ENCODE measurements at places on chromosomes 12 and 14.
A peak's percentile ranks its signal among the peaks of the same experiment; 100 is the strongest.

DNA sequence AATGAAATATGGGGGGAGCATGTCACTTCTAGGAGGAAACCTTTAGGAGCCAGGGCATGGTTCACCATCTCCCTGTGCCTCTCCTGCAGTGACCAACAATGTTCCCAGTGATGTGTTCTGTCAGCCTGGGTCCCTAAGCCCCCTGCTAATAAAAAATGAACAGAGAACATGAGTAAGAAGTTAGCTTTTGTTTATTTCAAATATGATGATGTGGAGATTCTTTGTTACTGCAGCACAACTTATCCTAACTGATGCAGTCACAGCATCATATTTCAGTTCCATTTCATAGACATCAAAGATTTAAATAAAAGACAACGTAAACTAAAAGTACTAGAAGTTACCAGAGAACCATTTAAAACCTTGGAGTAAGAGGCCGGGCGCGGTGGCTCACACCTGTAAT is 43.9 kb downstream of the SERPINA3 start:
- no peak for DNase-seq

GRCh38 chr12:87201598-87201997 is 827.6 kb downstream of the C12orf50 start:
- peak; percentile 43 for DNase-seq

DNA sequence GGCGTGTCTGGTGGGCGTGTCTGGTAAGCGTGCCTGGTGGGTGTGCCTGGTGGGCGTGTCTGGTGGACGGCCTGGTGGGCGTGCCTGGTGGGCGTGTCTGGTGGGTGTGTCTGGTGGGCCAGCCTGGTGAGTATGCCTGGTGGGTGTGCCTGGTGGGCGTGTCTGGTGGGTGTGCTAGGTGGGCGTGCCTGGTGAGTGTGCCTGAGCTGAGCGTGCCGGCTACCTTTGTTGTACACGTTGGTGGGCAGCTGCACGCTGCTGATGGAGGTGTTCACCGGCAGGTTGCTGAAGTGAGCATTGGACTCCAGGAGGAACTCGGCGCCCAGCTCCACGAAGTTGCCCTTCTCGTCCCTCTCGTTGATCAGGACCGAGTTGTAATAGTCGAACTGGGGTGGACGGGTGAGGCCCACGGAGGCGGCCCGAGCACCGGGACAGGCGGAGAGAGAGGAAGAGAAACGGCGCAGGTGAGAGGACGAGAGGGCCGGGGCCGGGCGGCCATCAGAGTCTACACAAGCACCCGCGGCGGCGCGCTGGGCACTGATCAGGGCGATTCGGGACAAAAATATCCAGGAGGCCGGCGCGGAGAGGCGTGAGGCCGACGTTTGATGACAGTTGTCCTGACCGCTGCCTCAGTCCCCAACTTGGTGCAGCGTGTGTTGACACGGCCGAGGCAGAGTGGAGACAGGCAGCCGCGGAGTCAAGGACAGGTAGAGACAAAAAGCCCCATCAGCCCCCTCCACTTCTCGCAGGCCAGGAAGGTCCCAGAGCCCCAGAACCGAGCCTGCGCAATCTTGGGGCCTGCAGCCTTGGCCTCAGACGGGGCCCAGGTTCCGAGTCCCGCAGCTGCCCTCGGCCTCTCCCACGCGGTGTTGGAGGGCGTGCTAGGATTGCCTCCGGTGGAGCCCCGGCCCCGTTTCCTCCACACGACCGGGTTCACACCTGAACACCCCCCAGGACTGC is 10.5 kb downstream of the CACNA2D4 start:
- peak; percentile 8 for DNase-seq

DNA sequence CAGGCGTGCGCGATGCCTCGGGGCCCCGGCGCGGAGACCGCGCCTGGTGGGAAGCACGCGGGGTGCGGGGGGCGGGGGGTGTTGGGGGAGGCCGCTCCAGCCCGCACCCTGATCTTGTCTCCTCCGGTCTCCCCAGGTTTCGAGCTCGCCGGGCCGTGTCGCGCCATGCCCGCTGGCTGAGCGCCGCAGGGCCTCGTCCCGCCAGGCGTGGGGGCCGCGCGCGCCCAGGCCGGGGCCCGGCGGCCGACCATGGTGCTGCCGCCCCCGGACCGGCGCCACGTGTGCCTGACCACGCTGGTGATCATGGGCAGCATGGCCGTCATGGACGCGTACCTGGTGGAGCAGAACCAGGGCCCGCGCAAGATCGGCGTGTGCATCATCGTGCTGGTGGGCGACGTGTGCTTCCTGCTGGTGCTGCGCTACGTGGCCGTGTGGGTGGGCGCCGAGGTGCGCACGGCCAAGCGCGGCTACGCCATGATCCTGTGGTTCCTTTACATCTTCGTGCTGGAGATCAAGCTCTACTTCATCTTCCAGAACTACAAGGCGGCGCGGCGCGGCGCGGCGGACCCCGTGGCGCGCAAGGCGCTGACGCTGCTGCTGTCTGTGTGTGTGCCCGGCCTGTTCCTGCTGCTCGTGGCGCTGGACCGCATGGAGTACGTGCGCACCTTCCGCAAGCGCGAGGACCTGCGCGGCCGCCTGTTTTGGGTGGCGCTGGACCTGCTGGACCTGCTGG is 2.4 kb downstream of the TMEM121 start:
- DNase-seq = no peak

- DNase-seq = no peak
Measured at GRCh38 chr12:12209043-12209442, 57.8 kb downstream of the LRP6 start.

DNA sequence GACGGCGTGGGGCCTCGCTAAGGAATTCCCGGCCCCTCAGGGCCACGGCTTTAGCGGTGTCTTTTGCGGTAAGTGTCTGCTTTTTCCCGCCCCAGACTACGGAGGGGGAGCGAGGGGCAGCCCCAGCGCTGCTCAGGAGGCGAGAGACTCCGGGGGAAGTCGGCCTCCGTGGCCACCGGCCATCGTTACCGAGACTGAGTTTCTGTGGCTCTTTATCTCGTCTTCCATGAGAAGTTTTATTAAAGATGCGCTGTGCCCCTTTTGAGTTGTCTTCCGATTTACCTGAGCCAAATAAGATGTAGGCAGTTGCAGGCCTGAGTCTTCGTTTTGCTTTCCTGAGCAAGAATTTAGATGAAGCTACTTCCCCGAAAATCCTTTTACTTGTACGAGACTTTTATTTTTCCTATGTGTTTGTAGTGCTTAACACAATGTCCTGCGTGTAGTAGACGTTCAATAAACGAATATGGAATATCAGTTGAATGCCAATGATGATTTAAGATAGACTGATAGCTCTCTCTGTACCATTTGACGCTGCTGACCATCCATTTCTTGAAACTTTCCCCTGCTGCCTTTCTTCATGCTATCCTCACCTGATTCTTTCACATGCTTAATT is 462 bp downstream of the SRP54 start:
- DNase-seq = no peak

GRCh38 chr12:43462080-43462479 is 89.9 kb downstream of the ADAMTS20 start:
- DNase-seq = no peak

DNA sequence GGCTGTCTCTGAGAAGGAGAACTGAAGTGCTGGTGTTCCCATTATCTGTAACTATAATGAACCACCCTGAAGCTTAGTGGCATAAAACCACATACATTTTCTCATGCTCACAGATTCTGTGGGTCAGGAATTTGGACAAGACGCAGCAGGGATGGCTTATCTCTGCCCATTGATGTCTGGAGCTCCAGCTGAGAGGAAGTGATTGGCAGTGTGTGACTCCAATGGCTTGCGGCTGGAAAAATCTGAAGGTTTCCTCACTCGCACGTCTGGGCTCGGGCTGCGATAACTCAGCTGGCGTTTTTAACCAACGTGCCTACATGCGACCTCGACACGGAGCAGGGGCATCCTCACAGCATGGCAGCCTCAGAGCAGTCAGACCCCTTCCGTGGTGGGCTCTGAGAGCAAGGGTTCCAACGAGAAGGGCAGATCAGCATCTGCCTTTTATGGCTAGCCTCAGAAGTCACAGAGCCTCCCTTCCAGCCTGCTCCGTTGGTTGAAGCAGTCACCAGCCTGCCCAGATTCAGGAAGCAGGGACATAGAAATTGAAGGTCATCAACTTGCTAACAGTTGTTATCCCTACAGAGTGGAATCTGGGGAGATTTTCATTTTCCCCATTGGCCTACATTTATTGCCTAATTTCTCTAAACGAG is 143.3 kb upstream of the BCL2L14 start:
- no peak for DNase-seq

DNA sequence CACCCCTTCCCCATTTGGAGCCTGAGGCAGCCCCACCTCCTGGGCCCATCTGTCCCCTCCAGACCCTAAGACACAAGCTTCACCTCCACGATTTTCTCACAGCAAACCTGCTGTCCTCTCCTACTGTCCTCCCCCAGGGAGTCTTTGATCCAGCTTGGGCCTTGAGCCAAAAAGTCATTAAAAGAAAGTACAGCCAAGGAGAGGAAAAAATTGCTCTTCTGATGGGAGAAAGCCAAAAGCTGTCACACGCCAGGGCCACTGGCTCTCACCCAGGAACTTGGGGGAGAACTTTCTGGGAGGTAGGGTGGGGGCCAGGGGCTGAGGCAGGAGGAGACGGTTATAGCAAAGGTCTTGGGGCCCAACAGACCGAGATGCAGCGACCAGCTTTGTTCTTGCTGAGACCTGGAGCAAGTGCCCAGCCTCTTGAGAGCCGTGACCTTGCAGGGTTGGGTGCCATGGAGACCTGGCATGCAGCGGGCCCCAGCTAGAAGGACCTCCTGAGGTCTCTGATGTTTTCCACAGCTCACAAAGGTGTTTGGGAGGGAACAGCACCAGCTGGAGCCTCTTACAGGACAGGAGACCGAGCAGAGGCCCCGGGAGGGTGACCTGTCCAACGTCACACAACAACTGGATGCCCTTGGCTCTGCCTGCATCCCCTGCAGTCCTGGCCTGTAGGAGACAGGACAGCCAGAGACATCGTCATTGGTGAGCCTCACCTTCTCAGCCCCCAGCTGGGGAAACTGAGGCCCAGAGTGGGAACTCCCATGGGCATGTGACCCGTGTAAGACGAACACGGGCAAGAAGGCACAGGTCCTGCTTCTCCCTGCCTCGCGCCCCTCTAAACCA is 124.5 kb downstream of the CALM1 start:
- DNase-seq = no peak

DNA sequence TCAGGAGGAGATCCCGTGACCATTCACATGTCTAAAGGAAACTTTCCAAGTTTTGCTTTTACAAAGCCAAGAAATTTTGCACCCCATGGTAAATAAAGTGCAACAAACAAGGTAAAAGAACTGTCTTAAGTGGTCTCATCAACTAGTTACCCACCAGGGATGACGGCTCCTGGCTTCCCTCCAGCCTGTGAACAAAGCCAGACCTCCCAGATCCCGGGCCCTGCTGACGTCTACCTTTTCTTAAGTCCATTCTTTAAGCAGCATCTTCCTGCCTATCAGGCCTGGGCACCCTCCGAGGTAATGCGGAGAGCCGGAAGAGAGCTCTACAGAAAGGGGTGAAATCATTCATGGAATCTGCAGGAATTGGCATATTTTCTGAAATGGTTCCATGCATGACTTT is 58.0 kb upstream of the DAAM1 start:
- DNase-seq = no peak

DNA sequence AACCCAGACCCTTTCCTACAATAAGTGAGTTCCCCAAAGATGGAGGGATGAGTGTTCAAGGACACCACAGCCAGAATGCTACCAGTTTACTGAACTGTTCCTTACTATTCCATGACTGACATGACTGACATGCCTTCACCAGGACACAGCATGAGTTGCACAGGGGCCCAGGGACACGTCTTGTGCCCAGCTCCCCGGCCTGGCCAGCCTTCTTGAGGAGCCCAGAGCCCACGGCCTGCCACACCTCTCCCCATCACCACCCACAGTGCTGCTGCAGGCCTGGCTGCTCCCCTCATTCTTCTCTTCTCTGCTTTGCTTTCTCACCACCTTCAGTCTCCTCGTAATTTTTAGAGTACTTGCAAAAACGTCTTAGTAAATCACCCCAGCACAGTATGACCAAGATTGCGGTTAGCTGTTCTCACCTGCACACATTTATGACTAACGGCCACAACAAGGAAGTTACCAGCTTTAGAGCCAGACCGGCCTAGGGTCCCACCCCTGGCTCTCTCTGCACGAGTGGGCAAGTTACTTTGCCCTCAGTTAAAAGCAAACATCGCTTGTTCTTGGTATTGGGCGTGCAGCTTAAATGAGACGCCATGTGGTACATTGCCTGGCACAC is 18.5 kb downstream of the PPP2R5E start:
- no peak for DNase-seq
